NCI-H82 (cell line): ENCODE measurements at places on chromosomes 13 and 19.
A peak's percentile ranks its signal among the peaks of the same experiment; 100 is the strongest.

GRCh38 chr19:56297010-56297409, 17.6 kb downstream of the ZSCAN5A start:
- DNase-seq = no peak

DNA sequence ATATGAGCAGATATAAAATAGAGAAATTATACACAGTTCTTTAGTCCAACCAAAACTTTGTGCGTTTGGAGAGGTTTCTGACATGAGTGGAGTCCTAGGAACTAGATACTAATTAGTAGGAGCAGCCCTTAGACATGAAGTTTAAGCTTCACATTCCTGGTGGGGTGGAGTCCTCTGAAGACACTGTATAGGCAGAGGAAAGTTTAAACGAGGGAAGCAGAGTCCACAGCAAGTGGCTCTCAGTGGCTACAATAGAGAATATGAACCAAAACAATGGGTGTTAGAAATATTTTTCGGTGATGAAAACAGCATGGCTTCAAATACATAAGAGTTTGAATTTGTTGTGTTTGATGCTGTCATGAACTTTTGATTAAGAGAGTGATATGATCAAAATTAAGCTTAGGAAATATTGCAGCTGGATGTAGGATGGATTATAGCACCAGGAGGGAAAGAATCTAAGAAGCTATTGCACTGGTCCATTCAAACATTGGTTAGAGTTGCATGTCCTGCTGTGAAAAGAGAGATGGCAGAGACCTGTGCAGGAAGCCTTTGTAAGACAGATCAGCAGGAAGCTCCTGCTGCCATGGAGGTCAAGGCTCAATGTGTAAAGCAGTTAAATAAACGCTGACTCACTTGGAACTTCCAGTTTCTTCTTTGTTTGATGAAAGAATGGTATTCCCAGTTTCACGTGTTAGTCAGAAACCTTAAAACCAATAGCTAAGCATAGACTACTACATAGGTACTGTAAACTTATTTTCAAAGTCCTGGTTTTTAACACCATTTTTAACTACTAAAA, 175.2 kb downstream of the TDRD3 start:
- no peak for DNase-seq

GRCh38 chr13:82800391-82800790, 1081.9 kb downstream of the SLITRK1 start:
- DNase-seq = no peak

DNA sequence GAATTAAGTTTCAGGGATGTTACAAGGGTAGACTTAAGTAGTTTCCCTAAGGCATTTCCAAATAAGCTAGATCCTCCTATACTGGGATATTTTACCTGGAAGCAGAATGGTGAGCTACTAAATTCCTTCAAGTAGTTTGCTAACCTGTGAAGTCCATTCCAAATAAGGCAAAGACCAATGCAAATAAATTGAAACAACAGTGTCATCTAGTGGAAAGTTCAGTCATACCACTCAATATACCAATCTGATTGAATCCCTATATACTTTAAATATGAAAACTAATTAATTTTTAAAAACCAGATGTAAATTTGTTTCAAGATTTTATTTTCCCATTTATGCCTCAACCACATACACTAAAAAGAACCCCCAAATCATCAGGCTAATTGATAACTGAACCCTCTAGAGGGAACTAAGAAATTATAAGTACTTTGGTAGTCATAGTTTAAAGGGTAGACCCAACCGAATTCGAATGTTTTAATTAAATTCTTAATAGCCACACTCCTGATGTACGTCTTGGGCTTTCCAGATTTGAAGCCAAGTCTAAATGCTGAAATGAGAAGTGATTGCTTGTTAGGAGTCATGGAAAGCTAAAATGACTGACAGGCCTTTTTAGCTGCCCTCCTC, 223.7 kb downstream of the TBC1D4 start:
- peak; percentile 71 for DNase-seq

- DNase-seq = no peak
Measured at GRCh38 chr13:29810898-29811297, 39.5 kb downstream of the UBL3 start.

- no peak for DNase-seq
Measured at GRCh38 chr13:103238441-103238840, 172.2 kb upstream of the SLC10A2 start.

- peak; percentile 50 for DNase-seq
Measured at GRCh38 chr19:41882568-41883462, at the start of gene ARHGEF1. Gene ARHGEF1 (plus strand): TSS chr19:41883184. CDS start chr19:41888083, 4,899 bp downstream.

- DNase-seq = no peak
Measured at GRCh38 chr19:1058112-1058511, 8.9 kb upstream of the ARHGAP45 start.

DNA sequence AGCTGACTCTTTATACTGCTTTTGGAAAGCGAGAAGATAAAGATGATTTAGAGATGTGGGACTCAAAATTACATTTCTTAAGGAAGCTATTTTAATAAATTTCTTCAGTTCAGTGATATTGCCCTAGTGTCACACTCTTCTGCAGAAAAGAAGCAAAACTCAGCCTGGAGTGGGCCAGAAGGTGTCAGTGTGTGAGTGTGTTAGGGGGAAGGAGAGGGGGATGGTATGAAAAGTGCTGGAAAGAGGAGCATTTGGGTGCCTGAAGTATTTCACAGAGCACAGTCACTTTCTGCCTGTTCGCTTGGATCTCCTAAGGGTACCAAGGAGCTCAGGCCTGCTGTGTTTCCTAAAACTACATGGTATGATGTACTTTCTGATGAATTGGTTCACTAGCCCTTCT, 84.5 kb upstream of the FRY start:
- no peak for DNase-seq

- no peak for DNase-seq
Measured at GRCh38 chr19:54133957-54134590, 3.5 kb upstream of the CNOT3 start.

GRCh38 chr19:3618144-3618810, 8.3 kb downstream of the CACTIN start:
- peak; percentile 22 for DNase-seq
